Hippocampal formation (tissue), 2 donors: ENCODE measurements at places on chromosomes 2 and 18.

DNA sequence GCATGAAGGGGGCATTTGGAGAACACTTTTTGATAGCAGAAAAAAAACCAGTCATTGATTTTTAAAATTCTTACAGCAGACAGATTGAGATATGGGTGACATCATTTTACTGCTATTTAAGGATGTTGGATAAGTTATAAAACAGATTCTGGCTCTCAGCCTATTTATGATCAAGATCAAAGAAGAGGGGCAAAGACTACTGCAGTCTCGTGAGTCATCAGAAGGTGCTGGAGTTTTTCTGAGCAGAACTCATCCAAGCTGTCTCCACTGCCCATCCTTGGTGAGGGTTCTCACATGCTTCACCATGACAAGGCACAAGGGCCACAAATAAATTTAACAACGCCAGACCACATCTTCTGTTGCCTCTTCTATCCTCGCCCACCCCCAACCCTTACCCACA lies 58.8 kb downstream of the ST6GAL2 start:
- no peak for DNase-seq

- no peak for DNase-seq
Measured at GRCh38 chr2:175597286-175597685, 404.8 kb downstream of the LNPK start.

- DNase-seq: no peak
Measured at GRCh38 chr2:253202-253638, 10.6 kb downstream of the SH3YL1 start.

GRCh38 chr2:102698369-102699111 lies 63.3 kb upstream of the TMEM182 start:
- DNase-seq: no peak

DNA sequence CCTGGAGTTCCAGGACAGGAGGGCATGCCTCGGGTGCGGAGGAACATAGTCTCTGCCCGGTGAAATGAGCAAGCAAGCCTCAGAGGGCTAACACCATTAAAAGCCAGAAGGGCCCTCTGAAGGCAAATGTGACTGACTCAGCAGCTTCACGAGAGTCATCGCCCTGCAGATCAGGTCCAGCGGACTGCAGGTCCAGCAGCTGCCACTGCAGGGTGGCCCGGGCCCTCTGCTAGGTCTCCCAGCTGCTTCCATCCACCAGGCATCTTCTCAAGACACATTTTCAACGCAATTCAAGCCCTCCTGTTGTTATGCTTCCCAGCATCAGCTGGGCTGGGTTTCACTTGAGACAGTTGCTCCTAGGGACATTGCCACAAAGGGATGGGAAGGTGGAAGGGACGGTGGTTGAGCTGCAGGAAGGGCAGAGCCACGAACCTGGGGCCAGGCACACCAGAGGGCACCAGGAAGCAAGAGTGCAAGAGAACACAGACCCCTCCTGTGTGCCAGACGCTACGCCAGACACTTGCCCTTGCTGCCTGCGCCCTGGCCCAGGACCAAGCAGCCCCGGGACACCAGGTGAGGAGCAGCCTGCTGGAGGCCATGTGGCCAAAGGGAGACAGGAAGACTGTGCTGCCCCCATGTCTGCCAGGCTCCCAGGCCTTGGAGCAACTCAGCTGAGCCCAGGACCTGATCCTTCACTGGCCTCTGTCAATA lies 173.0 kb downstream of the HDAC4 start:
- DNase-seq: no peak

GRCh38 chr2:175002547-175003274 lies 2.5 kb downstream of the CHN1 start:
- DNase-seq: no peak

DNA sequence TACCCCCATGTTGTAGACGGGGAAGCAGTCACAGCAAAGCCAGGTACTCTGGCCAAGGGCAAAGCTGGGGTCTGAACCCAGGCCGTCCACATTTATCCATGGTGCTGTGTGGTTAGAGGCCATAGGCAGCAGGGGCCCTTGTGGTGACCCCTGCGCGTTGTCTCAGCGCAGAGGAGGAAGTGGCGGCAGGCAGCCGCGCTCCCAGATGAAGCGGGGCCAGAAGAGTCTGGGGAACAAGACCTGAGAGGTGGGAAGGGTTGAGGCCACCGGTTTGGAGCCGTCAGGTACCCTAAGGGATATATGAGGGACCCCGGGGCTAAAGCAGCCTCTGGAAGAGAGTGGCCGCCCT lies 770 bp downstream of the ZNF396 start:
- no peak for DNase-seq

DNA sequence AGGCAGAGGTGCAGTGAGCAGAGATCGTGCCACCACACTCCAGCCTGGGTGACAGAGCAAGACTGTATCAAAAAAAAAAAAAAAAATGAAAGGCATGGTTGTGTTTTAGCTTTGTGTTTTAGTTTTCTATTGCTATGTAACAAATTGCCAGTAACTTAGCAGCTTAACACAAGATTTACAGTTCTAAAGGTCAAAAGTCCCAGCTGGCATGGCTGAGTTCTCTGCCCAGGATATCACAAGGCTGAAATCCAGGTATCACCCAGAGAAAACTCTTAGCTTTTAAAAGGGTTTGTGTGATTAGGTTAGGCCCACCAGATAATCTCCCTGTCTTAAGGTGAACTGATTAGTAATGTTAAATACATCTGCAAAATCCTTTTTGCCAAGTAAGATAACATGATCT lies 107.7 kb upstream of the YPEL5 start:
- no peak for DNase-seq

- DNase-seq: no peak
Measured at GRCh38 chr18:2114765-2115164, 456.5 kb downstream of the METTL4 start.

- DNase-seq: no peak
Measured at GRCh38 chr2:79947751-79948150, 356.8 kb downstream of the LRRTM1 start.

GRCh38 chr2:217683106-217683870 lies 319.5 kb downstream of the TNS1 start:
- DNase-seq: no peak

- no peak for DNase-seq
Measured at GRCh38 chr2:207397917-207398655, 131.7 kb upstream of the CREB1 start.

- peak; percentile 24 for DNase-seq
Measured at GRCh38 chr2:229665158-229665557, 49.2 kb downstream of the DNER start.

- DNase-seq: no peak
Measured at GRCh38 chr2:112096098-112096497, 41.0 kb downstream of the TMEM87B start.

- no peak for DNase-seq
Measured at GRCh38 chr2:66439812-66440542, 5.1 kb downstream of the MEIS1 start.

GRCh38 chr2:185208261-185208660 lies 530.3 kb upstream of the FSIP2 start:
- peak; percentile 1 for DNase-seq

GRCh38 chr2:217316743-217317142 lies 456.9 kb upstream of the TNP1 start:
- no peak for DNase-seq
